NCI-H1417 (cell line): ENCODE measurements at places on chromosomes 1 and 21.

- no peak for DNase-seq
These were observed 34.1 kb upstream of the DIP2A start for GRCh38 chr21:46424621-46425020.

DNA sequence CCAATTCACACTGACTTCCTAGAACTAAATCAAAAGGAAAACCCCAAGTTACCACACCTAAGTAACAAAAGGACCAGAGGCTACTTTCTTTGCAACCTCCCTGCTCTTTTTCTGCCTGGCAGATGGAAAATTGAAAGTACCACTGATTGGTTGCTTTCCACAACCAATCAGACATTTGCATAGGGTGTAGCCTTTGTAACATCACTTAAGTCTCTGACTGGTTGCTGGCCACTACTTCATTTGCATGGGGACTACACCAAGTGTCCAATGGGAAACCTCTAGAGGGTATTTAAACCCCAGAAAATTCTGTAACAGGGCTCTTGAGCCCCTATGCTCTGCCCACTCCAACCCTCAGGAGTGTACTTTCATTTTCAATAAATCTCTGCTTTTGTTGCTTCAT is 365.0 kb downstream of the LTN1 start:
- no peak for DNase-seq

- no peak for DNase-seq
These were observed 24.9 kb downstream of the SOAT1 start for GRCh38 chr1:179318491-179318890.

- DNase-seq: no peak
These were observed 2.7 kb downstream of the RPRD2 start for GRCh38 chr1:150366416-150367296.
